ENCODE measurements at places on chromosomes 1 and 21.

DNA sequence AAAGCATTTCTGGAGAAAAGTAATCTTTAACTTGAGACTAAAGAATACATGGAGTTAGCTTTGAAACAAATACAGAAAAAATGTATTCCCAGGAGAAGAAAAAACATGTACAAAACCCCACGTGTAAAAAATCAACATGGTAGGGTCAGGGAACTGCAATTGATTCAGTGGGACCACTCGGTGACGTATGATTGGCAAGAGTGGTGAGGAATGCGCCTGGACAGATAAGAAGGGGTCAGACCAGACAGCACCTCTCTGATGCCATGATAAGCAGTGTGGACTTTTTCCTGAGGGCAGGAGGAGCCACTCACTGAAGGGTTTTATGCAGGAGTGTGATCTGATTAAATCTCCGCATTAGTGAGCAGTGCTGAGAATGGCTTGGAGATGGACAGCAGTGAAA is 142.5 kb downstream of the DAB1 start:
- no peak for DNase-seq

- DNase-seq: no peak
These were observed 137.1 kb upstream of the KLHDC7A start for GRCh38 chr1:18343581-18343980.

DNA sequence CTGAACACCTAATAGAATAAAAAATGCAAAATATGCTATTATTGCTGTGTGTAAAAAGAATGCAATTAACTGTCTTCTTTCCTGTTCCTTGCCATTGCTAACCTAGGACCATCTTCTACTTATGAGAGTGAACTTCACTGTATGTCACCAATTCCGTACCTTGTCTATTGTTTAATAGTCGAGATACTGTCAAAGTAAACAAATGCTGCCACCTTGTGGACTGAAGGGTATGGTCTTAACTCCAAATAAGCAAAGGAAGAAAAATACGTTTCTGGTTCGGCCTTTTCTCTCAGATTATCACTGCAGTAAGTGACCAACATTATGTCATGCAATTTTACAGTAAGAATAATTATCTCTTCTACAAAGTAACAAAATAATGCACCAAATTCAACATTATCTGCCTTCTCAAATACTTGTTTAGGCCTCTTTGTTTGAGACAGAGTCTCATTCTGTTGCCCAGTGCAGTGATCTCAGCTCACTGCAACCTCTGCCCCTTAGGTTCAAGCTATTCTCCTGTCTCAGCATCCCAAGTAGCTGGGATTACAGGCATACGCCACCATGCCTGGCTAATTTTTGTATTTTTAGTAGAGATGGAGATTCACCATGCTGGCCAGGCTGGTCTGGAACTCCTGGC is 133.4 kb downstream of the COP1 start:
- peak; percentile 2 for DNase-seq

GRCh38 chr21:21818898-21819297 is 820.7 kb downstream of the NCAM2 start:
- DNase-seq: no peak

Measured in activated gamma-delta T cell treated with anti-CD3 and anti-CD28 coated beads, Interleukin-2, amount 50 U/mL, for 16 hours (primary cell).